ENCODE measurements at places on chromosomes 3 and 15.
A peak's percentile ranks its signal among the peaks of the same experiment; 100 is the strongest.

GRCh38 chr15:33112541-33113105, 81.9 kb downstream of the FMN1 start:
- DNase-seq = no peak

DNA sequence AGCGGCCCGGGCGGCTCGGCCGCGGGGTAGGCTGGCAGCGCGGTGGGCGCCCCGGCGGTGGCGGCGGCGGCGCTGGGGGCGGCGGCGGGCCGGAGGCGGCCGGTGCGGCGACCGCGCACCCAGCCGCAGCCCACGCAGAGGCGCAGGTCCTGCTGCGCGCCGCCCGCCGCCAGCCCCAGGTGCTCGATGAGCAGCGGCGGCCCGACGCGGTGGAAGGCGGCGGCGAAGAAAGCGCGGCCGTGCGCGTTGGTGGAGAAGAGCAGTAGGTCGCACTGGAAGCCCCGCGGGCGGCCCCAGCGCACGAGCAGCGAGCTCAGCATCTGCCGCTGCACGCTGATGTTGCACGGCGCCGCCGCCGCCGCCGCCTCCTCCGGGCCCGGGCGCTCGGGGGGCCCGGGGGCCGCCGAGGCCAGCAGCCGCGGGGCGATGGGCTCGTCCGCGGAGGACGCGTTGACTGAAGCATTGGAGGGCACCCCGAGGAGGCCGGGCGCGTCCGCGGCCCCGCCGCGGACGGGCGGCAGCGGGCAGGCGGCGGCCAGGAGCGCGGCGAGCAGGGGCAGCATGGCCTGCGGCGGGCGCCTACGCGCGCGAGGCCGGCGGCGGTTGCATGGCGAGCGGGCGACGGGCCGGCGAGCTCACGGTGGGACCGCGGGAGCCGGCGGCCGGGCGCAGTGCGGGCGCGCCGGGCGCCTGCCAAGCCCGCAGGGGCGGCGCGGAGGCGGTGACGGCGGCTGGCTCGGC, 452 bp downstream of the TMEM158 start:
- DNase-seq = no peak

DNA sequence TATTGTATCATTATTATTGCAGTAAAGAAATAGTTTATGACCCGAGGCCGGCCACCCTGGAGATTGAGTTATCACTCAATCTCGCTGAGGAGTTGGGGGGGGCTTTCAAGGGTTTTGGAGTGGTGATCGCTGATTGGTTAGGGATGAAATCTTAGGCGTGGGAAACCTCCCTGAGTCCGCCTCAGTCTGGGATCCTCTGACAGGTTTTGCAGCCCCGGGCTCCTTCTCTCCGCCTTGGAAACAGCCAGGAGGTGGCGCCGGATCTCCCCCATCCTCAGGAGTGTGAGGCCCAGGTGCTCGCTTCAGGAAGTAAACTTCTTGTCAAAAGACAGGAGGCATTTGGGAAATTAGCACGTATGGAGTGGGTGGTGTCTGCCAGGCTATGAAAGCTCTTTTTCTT, 41.1 kb upstream of the SEC61A1 start:
- DNase-seq = no peak

DNA sequence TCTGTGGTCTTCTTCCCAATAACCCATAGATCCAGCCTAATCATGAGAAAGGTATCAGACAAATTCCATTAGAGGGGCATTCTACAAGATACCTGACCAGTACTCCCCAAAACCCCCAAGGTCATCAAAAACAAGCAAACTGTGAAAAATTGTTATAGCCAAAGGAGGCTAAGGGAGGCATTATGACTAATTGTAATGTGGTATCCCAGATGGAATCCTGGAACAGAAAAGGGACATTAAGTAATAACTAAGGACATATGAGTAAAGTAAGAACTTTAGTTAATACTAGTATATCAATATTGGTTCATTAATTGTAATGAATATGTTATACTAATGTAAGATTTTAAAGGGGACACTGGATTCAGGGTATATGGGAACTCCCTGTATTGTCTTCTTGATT, 20.4 kb downstream of the SPTSSB start:
- DNase-seq = no peak

DNA sequence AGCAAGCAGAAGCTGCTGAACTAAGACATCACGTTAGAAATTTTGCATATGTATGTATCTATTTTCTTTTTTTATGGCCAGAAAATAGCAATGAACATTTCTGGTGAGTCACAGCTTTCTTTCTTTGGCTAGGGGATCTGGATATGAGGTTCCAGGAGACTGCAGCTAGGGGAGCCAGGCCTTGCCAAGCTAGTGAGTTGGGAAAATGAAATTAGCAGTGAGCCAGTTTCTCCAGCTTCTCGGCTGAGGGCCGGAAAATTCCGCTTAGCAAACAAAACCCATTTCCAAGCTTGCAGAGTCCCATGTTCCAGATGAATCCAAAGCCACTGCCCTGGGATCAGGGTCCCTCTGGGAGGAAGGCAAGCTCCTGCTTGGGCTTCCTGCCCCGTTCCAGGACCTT, 137.6 kb downstream of the SRGAP3 start:
- DNase-seq = no peak

DNA sequence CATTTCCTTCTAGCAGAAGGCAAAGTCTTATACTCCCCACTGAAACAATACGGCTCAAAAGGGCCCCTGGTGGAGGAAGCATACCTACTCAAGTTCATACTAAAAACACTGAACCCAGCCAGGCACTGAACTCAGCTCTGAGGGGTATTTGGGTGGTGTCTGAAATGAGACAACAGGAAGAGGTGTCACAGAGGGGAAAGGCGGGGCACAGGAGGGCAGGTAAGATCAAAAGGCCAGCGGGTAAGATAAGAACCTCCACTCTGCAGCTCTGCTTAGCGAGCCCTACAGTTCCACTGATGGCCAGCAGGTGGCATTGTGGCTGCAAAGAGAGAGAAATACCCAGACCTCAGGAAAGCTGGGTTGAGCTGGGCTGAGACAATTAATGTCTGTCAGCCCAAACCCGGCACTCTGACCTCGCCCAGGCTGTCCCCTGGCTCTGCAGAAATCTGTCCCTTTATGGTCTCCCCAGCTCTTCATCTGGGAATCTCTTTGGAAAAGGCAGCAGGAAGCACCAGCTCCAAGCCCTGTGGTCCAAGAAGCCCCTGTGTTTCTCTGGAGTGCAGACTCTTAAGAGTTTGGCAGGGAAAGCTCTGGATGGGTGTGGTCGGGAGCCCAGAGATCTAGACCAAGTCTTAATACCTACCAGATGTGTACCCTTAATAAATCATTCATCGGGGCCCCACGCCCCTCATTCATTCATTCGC, 8.4 kb downstream of the MFGE8 start:
- peak; percentile 78 for DNase-seq

GRCh38 chr3:153866901-153867300, 254.3 kb upstream of the ARHGEF26 start:
- no peak for DNase-seq

DNA sequence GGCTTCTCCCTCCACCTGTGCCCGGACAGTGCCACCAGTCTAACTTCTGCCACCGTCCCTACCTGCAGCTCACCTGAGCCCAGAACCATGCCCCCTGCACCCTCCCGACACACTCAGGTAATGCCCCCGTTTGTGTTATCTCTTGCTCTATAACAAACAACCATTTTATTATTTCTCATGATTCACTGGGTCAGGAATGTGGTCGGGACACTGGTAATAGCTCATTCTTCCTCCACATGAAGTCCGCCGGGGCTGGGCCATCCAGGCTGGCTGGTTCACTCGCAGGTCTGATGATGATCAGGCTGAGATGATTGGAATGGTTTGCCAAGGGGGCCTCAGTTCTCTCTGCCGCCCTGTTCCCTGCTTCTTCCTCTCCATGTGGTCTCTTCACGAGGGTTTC, 20.3 kb upstream of the NR2E3 start:
- DNase-seq = no peak

GRCh38 chr3:54520060-54520459, 397.7 kb downstream of the CACNA2D3 start:
- no peak for DNase-seq

DNA sequence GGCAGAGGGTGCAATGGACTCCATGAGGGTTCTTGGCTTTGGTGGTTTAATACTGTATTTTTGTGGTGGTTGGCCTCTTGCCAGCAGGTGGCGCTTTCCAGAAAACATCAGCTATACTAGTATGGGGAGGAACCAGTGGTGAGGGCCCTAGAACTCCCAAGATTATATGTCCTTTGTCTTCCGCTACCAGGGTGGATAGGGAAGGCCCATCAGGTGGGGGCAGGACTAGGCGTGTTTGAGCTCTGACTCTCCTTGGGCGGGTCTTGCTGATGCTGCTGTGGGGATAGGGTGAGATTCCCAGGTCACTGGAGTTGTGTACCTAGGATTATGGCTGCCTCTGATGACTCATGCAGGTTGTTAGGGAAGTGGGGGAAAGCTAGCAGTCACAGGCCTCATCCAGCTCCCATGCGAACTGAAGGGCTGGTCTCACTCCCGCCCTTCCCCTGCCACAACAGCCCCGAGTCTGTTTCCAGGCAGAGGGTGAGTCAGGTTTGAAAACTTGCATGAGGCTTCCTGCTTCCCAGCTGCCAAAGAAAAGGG, 357.7 kb downstream of the OTOL1 start:
- DNase-seq = no peak

- no peak for DNase-seq
These were observed 9.6 kb downstream of the GALK2 start for GRCh38 chr15:49179433-49180190.

DNA sequence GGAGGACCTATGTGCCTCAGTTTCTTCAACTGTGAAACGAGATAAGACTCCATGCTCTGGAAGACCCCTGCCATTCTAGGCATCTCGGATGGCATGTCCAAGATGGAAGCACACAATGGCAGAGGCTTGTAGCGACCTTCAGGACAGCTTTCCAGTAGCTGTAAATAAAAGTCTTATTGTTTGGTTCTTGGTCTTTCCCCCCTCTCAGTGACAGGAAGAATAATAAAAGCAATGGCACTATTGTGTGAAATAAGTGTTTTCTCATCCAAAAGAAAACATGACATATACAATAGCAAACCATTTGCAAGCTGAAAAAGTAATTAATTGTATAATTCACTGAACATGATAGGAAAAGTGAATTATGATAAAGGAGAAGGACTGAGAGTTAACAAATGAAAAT, 32.5 kb upstream of the CD47 start:
- DNase-seq = no peak

GRCh38 chr15:66905954-66906353, 159.4 kb upstream of the SMAD3 start:
- no peak for DNase-seq

DNA sequence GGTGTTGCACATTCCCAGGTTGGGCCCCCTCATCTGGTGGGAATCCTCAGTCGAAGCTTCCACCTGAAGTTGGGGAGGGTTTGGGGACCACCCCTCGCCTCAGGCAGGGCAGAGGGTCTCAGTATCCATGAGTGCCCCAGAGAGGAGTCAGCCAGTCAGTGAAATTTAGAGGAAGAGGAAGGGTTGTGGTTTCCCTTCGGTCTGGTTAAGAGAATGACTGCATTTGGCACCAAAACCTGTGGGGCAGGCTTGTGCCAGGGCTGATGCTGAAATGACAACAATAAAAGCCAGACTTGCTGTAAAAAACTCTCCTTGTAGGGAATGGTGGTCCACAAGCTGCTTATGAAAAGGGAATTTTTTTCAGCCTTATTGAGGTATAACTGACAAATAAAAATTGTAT, 22.6 kb downstream of the LMCD1 start:
- no peak for DNase-seq

DNA sequence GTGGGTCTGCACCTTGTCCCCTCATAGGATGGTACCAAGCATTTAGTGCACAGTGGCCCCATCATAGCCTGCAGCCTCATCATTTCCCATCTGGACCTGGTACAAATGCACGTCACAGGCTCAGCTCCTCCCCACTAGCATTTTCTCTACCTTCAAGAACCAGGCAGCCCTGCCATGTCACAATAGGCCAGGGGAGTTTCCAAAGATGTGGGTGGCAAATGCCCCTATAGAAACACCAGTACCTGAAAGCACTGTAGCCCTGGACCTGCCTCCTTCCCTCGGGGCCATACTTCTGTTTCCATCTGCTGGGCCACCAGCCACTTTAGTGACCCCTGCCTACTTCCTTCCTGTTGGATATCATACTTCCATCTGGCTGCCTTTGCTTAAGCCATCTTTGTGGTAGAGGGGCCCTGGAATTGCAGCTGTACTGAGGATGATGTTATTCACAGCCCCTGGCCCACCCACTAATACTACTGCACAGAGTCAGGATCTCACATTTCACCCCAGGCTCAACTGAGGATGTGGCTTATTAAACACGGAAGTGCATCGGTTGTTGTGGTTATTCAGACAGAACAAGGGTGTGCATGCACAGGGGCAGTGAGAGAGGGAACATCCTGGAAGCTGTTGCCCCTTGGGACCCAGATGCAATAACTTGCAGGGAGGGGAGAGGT, 3.8 kb downstream of the TCTA start:
- peak; percentile 18 for DNase-seq

DNA sequence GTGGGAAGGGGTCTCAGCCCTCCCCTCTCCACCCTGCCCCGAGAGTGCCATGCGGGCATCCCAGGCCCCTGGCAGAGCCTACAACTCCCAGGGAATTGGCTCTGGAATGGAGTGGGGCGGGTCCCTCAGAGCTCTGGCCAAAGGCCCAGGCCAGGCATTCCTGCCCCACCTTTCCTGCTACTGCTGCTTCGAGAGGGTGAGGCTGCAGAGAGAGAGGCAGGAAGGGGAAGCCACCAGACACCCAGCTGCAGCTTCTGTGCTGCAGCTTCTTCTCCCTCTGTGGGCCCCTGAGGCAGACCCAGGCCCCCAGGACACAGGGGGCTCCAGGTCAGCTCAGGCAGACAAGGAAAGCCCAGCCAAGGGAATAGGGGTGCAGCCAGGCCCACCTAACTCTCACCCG, 2.7 kb downstream of the ALS2CL start:
- no peak for DNase-seq

DNA sequence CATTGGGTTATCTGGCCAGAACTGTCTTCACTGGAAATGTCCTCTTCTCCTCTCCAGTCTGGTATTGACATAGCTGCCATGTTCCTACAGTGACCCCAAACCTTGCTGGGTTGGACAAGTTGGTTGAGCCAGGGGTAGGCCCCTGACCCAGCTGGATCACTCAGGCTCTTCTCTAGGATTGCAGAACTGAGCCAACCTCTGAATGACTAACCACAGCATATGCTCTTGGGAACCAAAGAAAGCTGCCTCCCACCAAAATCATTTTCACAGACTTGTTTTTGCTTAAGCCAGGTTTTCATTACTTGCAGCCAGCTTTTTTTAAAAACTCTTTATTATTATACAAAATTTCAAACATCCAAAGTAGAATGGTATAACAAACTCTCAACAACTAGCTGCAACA, 41.4 kb downstream of the FSIP1 start:
- DNase-seq = no peak

DNA sequence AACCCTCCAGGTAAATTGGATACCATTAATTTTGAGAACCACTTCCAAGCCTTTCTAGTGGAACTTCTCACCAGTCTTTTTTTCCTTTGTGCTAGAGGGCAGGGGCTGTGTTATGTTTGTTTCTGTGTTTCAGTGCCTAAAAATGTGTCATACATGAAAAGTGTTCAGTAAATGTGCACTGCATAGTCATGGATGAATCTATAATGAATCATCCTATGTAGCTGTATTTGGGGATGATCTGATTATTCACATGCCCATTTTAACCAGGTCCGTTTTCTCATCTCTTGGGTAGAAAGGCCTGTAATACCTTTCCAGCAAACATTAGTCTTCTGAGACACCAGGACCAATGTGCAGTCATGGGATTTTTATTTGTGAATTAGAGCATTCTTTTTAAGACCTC, 583.0 kb upstream of the GOLIM4 start:
- no peak for DNase-seq
